Right atrium auricular region (tissue), 2 donors: ENCODE measurements at places on chromosomes 2 and 18. TPM values are rescaled to one million over a fixed set of nuclear protein-coding genes. Genes with fewer than 3 reads are reported as not detected.
A peak's percentile ranks its signal among the peaks of the same experiment; 100 is the strongest.

Gene DHRS9
- 31.4 TPM for total RNA-seq

Gene TEX51
- not detected for total RNA-seq

Gene SERPINB7
- not detected for total RNA-seq

Gene GPR17
- 0.24 TPM for total RNA-seq

Gene TMEM198
- 4.3 TPM for total RNA-seq

Gene FOXD4L1
- not detected for total RNA-seq

Gene IL1RN
- total RNA-seq = 0.41 TPM

Gene HOXD3
- total RNA-seq = not detected

Gene TMEM127
- total RNA-seq = 95.2 TPM

- no peaks in the 10 kb centered on the region for H3K36me3 ChIP-seq
- DNase-seq = no peak
- no peaks in the 10 kb centered on the region for H3K27me3 ChIP-seq
Measured at GRCh38 chr2:209239585-209239938, 184.3 kb upstream of the MAP2 start.

GRCh38 chr2:105576440-105577241 lies 168.1 kb upstream of the NCK2 start:
- H3K27me3 ChIP-seq = no peaks in the 10 kb centered on the region
- DNase-seq = no peak
- no peaks in the 10 kb centered on the region for H3K36me3 ChIP-seq
- no peak overlapping the region for H3K27ac ChIP-seq
- no peak overlapping the region for H3K4me3 ChIP-seq

- H3K27ac ChIP-seq = no peak overlapping the region
- H3K4me3 ChIP-seq = no peak overlapping the region
- no peaks in the 10 kb centered on the region for H3K36me3 ChIP-seq
- H3K4me1 ChIP-seq = no peaks in the 10 kb centered on the region
Measured at GRCh38 chr2:22901471-22902179, 483.4 kb upstream of the KLHL29 start.

- H3K36me3 ChIP-seq = peaks cover 37% of the 10 kb centered on the region
- no peaks in the 10 kb centered on the region for H3K27me3 ChIP-seq
- H3K4me3 ChIP-seq = no peak overlapping the region
- H3K27ac ChIP-seq = no peak overlapping the region
- DNase-seq = no peak
- H3K4me1 ChIP-seq = peaks cover 19% of the 10 kb centered on the region
Measured at GRCh38 chr2:159179096-159179495, 107.4 kb downstream of the WDSUB1 start.

DNA sequence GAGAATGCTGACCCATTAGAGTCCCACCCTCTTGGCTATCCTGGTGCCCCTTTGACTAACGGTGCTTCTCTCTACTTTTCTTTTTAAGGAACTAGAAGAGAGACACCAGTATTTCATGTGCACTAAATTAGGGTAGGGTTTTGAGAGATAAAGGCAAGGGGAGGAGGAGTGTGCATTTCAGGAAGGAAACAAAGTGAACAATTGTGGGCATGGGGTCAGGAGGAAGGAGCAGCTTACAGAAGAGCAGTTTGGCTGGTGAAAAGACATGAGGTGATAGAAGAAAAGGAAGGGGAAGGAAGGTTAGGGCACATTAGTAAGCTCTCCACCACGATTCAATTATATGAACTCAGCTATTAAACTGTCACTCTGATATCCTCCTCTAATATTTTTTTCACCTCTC lies 105.8 kb upstream of the CTAGE1 start:
- H3K27ac ChIP-seq = no peak overlapping the region
- H3K4me3 ChIP-seq = no peak overlapping the region
- no peak for DNase-seq
- H3K4me1 ChIP-seq = no peaks in the 10 kb centered on the region
- H3K36me3 ChIP-seq = no peaks in the 10 kb centered on the region
- no peaks in the 10 kb centered on the region for H3K27me3 ChIP-seq

DNA sequence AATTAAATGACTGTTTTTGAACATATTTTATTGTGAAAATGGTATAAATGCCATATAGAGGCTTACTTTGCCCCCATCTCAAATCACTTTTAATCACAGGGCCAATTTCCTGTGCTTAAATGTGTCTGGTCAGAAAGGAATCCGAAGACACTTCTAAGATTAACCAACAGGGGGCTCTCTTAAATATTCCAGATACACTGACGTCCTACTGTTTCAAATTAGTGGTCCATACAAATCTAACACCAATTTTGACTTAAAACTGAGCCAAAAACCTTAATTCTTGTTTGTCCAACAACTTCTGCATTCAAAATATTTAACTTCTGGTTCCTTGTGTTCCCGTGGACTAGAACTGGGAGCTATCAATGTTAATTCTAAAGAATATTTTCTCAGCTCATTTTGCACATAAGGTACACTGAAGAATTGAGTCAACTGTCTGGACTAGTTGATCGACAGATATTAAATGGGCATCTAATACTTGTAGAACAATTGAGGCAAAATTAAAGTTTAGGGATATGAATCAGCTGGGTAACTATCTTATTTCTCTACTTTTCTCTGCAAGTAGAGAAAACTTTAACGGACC lies 557.5 kb downstream of the ARHGAP15 start:
- no peak overlapping the region for H3K27ac ChIP-seq
- no peak for DNase-seq
- H3K36me3 ChIP-seq = no peaks in the 10 kb centered on the region
- H3K27me3 ChIP-seq = no peaks in the 10 kb centered on the region
- no peak overlapping the region for H3K4me3 ChIP-seq
- H3K4me1 ChIP-seq = no peaks in the 10 kb centered on the region

DNA sequence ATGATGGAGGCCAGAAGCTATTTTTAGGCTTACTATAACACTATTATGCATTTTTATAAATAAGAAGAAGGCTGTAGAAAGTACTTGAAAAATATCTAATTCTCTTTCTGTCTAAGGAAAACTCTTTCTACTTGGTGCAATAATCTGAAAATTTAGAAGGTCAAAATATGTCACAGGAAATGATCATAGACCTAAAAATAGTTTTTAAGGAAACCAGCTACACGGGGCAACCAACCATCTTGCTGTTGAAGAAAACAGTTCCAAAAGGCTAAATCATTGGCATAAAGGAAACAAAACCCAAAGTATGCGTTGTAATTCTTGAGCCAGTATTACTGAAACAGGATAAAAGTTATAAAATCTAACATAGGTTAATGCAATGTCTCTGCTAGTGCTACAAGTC lies 40.2 kb downstream of the SOCS6 start:
- peaks cover 18% of the 10 kb centered on the region for H3K36me3 ChIP-seq
- H3K4me1 ChIP-seq = peaks cover 16% of the 10 kb centered on the region

GRCh38 chr2:182672466-182673165 lies 43.4 kb upstream of the DNAJC10 start:
- H3K27me3 ChIP-seq = no peaks in the 10 kb centered on the region
- no peaks in the 10 kb centered on the region for H3K4me1 ChIP-seq
- no peaks in the 10 kb centered on the region for H3K36me3 ChIP-seq
- H3K27ac ChIP-seq = no peak overlapping the region

- H3K27ac ChIP-seq = no peak overlapping the region
- H3K36me3 ChIP-seq = no peaks in the 10 kb centered on the region
- H3K4me3 ChIP-seq = no peak overlapping the region
- no peaks in the 10 kb centered on the region for H3K4me1 ChIP-seq
Measured at GRCh38 chr2:173754165-173754564, 211.0 kb downstream of the SP3 start.

DNA sequence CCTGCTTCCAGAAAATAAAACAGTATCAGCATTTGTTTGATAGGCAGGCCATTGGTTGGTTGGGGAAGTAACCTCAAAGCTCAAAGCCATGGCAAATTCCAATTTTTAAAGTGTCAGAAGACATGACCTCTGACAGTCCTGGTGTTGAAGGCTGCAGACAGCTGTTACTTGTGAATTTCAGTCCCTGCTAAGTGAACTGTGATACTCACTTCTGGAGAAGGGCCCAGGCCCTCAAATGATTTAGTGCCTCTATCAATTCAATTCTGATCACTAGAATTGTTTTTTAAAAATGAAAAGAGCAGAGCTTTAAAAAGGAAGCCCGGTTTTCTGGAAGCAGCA lies 23.1 kb downstream of the MRPL44 start:
- no peak overlapping the region for H3K27ac ChIP-seq
- H3K4me3 ChIP-seq = no peak overlapping the region
- no peaks in the 10 kb centered on the region for H3K27me3 ChIP-seq

- H3K27ac ChIP-seq = no peak overlapping the region
- no peaks in the 10 kb centered on the region for H3K27me3 ChIP-seq
- no peaks in the 10 kb centered on the region for H3K36me3 ChIP-seq
Measured at GRCh38 chr18:62795813-62796212, 80.5 kb downstream of the PHLPP1 start.

DNA sequence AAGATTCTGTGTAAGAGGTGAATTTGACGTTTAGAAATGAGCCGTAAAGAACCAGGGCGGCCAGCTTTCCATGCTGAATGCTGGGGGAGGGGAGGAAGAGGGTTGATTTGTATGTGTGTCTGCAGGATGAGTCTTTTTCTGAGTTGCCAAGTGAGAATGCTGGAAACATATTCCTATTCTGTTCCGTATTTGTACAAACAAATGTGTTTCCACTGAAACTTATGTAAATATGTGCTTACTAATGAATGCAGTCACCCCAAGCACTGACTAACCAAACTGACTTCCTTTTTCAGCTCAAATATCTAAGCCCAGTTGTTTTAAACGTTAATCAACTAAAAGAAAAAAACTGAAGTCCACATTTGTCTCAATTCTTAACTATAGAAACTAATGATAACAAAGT lies 74.9 kb upstream of the APCDD1 start:
- no peak overlapping the region for H3K4me3 ChIP-seq
- DNase-seq = no peak
- H3K27ac ChIP-seq = no peak overlapping the region
- no peaks in the 10 kb centered on the region for H3K4me1 ChIP-seq

- H3K4me3 ChIP-seq = no peak overlapping the region
- H3K36me3 ChIP-seq = no peaks in the 10 kb centered on the region
- no peak for DNase-seq
- H3K27me3 ChIP-seq = no peaks in the 10 kb centered on the region
- H3K27ac ChIP-seq = no peak overlapping the region
Measured at GRCh38 chr2:134167015-134167414, 86.9 kb upstream of the MGAT5 start.

DNA sequence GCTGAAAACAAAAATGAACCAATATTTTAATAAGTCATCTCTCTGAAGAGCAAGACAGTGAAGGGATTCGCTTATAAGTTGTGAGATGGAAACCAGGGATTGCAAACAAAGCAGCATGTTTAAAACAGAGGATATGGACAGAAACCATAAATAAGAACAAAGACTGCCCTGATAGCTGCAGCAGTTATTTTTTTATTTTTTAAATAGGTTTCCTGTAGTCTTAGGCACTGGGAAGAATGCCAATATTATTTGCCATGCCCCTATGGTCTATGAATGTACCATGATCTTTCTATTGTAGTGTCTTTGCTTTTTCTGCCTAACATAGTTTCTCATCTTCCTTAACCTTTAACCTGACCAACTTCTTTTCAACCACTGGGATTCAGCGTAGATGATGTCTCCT lies 1334.0 kb upstream of the NRXN1 start:
- no peak for DNase-seq
- H3K36me3 ChIP-seq = no peaks in the 10 kb centered on the region
- no peak overlapping the region for H3K27ac ChIP-seq
- no peaks in the 10 kb centered on the region for H3K4me1 ChIP-seq

GRCh38 chr18:78920456-78921138 lies 59.0 kb upstream of the SALL3 start:
- DNase-seq = no peak
- H3K4me1 ChIP-seq = no peaks in the 10 kb centered on the region
- H3K27me3 ChIP-seq = no peaks in the 10 kb centered on the region

DNA sequence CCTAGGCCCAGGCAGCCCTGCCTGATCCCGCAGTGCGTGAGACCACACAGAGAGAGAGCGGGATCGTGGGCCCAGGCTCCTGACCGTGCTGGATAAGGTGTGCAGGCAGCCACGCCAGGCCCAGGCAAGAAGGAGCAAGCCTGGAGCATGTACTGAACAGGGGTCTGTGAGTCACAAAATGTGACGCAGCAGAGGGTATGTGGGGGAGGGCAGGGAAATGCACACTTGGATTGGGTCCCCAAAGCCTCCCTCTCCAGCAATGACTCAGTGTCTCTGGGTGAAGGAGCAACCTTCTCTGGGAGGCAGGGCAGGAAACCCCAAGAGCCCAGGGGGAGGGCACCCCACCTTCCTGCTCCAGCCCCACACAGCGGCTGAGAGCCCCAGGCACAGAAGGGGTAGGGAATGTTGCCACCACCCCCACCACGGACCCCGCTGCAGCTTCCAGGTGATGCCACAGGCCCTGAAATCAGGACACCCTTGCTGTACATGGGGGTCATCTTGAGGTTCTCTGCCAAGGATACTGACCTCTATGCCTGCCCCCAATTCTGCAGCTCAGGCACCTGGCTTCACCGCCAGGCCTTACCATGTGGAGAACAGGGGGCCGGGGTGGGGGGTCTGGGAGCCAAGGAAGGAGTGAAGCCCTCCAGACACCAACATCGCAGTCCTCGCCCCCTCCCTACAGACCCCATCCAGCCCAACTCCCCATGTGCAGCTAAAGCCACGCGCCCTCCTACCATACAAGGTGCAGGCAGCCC lies 1.3 kb upstream of the GPC1 start:
- H3K4me3 ChIP-seq = peak overlapping the region; percentile 38
- H3K27me3 ChIP-seq = no peaks in the 10 kb centered on the region
- peak; percentile 71 for DNase-seq
- peak overlapping the region; percentile 90 for H3K27ac ChIP-seq
